Bronchial epithelial cell (primary cell): ENCODE measurements at places on chromosomes 3 and 15.

DNA sequence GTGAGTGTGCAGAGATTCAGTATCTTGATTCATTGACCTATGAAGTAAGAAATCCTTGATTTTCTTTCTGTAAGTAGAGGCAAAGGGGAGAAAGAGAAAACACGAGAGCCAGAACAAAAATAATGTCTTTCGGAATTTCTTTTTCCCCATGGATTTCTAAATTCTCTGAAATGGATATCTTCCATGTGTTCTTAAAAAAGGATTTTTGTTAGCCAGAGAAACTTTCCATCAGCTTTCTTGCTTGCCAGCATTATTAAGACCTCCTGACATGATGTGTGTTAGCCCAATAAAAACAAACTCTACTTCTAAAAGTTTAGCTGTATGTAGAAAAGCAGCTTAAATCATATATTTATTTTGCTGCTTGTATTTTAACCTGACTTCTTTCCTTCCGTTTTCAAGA is 122.3 kb upstream of the AADACL2 start:
- DNase-seq = no peak

- DNase-seq = no peak
Observed at GRCh38 chr3:134810052-134810435, 15.0 kb downstream of the EPHB1 start.

DNA sequence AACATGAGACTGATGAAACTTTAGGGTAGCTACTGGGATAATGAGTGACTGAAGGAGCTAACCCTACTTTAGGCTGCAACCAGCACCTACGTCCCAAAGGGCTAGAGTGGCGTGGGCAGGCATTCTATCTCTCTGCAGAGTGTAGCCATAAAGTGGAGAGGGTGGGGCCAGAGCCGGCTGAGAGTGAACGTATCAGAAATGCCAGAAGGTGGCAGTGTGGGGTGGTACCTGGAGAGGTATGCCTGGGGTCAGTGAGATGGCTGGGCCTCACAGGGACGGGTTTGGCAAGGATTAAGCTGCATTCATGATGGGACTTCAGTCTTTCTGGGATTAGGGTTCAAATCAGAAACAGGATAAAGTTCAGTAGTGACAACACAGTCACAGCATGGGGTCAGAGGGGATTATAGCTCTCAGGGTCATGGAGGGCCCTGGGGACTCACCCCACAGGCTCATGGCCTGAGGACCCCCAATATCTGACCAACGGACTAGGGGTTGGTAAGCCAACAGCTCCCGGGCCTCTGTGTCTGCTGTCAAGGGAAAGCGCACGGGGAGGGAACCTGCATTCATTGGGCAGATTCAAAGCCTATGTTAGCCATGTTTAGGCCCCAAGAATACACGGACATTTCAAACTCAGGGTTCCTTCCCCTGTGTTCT is 86.5 kb upstream of the FOXB1 start:
- peak; percentile 62 for DNase-seq

- DNase-seq = no peak
Observed at GRCh38 chr15:79990280-79990996, 19.4 kb upstream of the BCL2A1 start.

DNA sequence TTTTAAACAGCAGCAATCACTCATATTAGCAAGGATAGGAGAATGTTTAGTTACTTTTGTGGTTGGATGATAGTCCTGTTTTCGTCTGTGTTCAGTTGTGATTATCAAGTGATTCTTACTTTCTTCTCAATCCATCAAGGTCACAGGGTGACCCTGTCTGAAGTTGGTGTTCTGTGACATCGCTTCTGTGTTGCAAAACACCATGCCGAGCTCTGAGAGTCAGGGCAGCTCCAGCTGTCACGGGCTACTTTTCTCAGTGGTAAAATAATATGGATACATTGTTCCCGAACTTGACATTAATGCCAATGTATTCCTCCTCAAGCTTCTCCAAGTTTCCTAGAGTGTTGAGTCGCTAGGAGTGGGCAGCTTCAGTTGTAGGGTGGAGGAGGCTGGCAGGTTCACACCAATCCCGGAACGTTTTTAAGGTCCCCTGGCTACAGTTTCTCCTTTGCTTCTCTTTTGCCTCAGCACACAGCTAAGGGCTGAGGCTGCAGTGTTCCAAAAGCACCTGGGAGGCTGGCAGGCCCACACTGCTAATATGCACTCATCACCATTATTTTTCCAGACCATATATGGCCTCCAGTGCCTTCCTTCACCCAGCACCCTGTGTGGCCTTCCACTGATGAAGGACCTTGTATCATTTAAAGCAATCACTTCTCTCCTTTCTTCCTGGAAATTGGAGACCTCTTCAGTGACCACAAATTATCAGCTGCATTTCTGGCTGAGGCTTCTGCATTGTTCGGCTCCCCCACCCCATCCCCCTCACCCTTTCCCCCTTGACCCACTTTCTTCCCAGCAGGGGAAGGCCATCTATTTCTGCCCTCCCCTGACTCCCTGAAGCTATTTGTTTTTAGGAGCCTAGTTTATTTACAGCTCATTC is 25.8 kb downstream of the COLQ start:
- DNase-seq = no peak

GRCh38 chr3:65713016-65713415 is 325.7 kb downstream of the MAGI1 start:
- DNase-seq = no peak

DNA sequence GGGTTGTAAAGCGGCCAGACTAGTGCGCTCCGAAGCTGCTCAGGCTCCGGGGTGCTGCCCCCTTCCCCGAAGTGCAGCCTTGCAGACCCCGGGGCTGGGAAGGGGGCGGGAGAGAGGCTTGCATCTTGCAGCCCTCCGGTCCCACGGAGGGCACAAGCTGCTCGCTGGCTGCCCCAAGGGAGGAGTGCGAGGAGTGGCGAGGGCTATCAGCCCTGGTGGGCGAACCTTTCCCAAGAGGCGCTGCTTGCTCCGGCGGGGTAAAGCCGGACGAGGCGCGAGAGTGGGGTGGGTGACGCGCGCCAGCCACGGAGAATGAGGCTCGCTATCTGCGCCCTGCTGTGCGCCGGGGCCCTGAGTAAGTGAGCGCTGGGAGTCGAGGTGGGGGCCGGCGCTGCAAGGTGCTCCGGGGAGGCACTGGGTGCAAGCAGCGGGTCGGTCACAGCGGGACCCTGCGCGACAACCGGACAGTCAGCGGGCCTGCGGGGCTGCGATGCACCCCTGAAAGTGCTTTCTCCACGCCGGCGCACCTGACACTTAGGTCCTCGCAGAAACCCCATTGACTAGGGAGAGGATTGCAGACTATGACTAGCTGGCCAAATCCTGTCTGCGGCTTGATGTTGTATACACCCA is 12.7 kb upstream of the TOPBP1 start:
- DNase-seq = no peak

- no peak for DNase-seq
Observed at GRCh38 chr3:118842147-118842863, 192.3 kb downstream of the IGSF11 start.

GRCh38 chr3:170257145-170257544 is 34.9 kb downstream of the PRKCI start:
- DNase-seq = no peak

GRCh38 chr3:16484984-16485383 is 28.5 kb downstream of the RFTN1 start:
- DNase-seq = no peak

DNA sequence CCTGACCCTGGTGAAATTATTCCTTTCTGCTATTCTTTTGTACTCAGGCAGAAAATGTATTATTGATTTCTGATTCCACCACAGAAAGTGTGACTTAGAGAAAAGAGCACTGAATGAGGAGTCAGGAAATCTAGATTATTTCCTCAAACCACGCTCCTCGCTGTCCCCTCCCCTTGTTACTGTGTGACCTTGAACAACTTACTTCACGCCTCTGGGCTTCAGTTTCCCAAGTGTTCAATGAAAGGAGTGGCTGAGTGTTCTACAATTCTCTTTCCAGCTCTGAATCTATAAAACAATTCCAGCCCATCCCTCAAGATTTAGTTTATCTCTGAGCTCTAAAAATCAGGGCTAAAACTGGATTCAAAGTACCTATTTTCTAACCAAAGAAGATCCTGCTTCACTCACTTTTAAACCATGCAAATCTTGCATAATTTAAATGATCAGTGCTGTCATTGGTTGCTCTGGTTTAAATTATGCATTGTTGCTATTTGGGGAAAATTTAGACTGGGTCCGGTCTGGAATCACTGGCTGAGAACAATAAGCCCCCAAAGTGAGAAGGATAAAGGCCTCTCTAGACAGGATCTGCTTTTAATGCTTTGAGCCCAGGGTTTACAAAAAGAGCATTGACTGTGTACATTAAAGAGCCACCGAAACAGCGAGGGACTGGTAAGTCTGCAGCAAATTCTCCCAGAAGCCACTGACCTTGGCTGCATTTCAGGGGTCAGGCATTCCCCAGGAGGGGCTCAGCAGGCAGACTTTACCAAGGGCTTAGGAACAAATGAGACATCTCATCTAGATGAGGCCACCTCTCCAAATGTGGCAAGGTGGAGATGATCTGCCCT is 3.2 kb downstream of the TNIK start:
- DNase-seq = no peak

DNA sequence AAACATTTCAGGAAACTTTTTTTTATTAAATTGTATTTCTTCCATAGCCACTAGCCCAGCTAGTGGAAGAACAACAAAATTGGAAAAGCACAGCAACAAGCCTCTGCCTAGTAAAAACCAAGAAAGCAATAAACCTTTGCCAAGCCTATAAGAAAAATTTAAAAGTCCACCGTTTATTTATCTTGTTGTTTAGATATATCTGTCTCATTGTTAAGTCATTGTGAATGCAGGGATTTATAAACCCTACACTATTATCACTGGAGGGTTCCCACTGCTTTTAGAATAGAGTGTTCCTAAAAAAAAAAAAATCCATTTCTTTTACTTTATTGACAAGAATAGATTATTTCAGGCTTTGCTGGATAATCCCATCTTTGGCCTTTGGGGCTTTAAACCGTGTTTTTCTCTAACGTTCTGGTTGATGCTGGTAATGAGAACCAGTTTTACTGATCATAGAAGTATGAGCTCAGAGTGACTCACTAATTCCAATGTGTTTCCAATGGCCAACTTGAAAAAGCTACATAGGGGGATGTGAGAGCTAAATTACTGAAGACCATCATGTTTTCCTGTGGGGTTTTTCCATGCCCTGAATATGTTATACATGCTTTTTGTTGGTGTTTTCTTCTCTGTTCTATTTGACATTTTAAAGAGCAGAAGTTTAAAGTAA is 634.1 kb downstream of the RBMS3 start:
- peak; percentile 28 for DNase-seq

GRCh38 chr3:10219737-10220136 is 28.5 kb upstream of the TATDN2 start:
- DNase-seq = no peak

DNA sequence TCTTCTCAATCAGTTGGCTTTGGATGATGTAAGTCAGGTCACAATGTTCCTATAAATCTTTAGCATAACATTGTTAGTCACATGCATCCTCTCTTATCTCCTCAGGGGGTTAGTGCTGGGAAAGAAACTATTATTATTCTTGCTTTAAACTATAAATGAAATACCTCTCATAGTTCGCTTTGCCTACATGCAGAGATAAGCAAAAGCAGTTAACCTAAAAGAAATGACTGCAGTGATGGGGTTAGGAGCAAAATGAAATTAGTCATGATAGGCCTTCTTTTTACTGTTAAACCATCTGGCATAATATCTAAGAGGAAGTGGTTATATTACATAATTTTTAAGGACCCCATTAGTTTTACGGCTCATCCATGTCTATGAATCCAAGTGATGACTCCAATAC is 91.7 kb upstream of the IGSF10 start:
- DNase-seq = no peak

- no peak for DNase-seq
Observed at GRCh38 chr15:66108483-66109265, 144.9 kb downstream of the MEGF11 start.

DNA sequence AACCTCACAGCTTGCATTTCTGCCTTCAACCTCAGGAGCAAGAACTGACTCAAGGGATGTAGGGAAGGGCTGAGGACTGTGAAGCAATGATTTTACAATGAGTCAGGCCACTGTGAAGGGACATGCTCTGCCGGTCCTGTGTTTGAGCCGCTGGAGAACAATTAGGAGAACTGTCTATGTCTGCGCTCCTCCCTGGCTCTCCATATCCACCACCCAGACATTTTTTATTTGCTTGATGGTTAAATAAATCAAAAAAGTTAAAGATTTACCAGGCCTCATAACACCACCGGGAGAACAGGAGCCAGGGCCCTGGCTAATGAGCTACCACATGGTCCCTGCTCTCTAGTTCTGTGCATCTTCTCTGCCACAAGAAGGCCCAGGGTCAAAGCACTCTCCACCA is 29.6 kb downstream of the SEC61A1 start:
- DNase-seq = peak; percentile 73

DNA sequence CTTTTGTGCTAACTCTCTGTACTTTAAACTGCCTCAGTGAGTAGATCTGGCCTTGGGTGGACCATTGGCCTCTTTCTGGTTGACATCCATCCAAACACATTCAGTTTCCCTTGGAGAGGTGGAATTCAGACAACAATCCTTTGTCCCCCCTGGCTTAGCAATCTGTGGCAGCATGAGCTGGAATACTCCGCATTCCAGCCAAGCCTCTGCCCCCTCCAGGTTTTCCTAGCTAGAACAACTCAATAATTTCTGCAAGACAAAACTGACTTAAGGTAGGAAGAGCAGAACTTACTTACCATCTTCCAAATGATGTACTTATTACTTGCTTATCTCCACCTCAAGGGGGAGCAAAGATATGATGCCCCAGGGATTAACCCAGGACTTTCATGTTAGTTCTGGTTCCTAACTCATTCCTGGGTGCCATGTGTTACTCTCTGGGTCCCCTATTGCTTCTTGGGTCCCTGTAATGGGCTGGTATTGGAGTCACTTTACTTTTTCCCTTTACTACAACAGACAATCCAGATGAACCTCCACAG is 21.8 kb upstream of the IL16 start:
- no peak for DNase-seq

DNA sequence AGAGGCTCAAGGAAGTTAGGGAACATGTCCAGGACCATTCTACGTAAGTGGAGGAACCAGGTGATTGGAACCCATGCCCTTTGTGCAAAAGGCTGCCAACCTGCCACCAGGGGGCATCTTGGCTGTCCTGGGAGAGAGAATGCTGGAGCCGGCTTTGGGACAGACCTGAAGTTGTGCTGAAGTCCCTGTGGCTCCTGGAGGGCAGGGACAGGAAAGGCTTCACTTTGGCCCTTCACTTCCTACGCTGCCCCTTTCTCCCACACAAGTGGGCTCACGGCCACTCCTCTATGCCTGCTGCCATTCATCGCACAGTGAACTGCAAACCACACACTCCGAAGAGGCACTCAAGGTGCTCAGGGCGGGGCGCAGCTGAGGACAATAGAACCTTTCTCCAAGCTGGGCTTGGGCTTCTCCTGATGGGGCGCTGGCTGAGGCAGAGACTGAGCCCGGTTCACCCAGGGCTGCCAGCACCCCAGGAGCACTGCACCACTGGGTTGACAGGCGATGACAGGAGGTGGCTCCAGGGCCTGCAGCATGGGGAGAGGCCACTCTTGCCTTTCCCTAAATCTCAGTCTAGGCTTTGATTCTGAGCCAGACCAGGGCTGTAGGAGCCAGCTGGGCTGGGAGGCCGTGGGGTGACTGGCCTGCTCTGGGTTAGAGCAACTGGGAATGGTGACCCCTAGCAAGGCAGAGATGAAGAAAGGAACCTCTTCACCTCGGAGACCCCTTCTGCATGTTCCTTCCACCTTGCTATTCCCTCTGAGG is 8.4 kb downstream of the SHF start:
- peak; percentile 44 for DNase-seq
